ENCODE measurements at places on chromosomes 4 and X.

DNA sequence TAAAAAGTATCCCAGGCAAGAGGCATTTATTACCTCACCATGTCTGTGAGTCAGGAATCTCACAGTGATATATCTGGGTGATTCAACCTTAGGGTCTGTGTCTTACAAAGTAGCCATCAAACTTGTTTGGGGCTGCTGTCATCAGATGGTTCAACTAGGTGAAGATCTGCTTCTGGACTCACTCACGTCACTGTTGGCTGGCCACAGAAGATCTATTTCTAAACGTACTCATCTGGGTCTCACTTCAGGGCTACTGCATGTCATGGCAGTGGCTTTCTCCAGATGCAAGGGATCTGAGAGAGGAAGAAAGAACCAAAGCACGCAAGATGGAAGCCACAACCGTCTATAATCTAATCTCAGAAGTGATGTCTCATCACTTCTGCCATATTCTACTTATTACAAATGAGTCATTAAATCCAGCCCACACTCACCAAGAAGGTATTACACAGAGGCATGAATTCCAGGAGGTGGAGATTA lies 267.8 kb upstream of the ANKRD50 start:
- no peak for DNase-seq

DNA sequence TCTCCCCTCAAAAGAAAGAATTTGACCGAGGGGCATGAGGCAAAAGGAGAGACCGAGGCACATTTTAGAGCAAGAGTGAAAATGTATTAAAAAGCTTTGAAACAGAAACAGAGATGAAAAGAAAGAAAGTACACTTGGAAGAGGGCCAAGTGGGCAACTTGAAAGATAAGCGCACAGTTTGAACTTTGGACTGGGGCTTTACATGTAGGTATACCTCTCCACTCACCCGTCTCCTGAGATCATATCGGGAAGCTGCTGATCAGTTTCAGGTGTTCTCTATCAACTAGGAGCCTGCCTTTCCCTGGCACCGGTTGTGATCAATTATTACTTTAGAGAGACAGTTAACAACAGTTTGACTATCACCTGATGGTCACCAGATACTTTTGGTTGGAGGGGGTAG lies 2666.5 kb downstream of the ARAP2 start:
- DNase-seq: no peak

DNA sequence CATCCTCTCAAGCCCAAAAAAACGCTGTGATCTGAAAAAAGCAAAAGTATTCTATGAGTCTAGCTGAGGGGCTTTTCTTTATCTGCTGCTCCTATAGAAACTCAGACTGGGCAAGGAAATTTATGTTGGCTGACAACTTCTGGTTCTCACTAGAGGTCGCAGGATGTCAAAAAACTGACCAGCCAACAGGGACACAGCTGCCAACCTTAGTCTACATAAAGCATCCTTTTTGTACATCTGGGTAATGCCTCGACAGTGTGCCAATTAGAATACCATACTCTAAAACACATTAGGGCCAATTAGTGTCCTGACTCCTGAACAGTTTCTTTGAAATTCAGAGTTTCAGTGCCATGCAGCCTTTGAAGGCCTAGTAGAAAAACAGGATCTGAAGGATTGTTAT lies 8.8 kb upstream of the TLL1 start:
- DNase-seq: no peak

DNA sequence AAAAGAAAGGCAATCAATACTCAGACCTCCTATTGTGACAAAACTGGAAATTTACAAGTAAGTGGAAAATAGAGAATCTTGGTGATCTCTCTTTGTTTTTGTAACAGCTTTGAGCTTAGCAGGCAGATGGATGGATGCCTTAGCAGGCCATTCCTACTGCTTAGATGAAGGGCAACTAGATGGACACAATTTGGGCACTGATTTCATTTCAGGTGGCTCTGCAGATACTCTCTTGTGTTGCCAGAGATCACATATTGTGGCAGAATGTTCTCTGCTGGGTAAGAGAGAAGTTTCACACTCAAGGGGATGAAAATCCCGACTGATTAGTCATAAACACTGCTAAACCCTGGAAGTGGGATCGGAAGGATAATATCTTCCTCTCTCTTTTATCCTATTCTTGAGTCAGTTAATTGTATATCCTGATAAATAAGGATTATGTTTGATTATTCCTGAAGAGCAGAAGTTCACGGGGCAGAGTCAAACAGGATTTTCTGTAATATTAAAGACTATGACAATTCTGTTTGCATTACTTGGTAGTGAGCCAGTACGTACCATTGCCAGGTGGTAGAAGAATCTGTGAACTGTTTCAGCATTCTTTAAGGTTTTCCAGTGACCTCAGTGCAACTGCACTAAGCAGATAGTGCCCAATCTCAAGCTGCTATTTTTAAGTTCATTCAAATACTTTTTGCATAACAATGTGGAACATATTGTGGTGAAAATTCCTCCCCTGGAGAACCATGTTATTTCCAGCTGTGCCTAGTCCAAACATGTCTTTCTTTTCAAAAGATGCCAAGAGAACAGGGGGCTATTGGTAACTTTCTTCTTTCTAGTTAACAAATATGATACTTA lies 974.3 kb downstream of the FSTL5 start:
- DNase-seq: peak; percentile 14

DNA sequence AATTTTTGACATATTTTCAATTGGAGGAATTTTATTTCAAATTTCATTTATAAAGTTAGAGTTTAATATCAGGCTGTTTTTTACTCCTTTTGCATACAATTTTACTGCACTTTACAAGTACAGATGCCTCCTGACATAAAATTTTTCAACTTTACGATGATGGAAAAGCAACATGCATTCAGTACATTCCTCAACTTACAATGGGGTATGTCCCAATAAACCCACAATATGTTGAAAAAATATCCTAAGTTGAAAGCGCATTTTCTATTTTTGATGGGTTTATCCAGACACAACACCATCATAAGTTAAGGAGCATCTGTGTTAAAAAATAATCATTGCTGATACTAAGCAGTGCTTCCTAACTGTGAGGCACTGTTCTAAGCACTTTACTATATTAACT lies 4.3 kb downstream of the KLHL5 start:
- DNase-seq: no peak

GRCh38 chr4:17170131-17170530 lies 271.7 kb upstream of the LDB2 start:
- DNase-seq: no peak

DNA sequence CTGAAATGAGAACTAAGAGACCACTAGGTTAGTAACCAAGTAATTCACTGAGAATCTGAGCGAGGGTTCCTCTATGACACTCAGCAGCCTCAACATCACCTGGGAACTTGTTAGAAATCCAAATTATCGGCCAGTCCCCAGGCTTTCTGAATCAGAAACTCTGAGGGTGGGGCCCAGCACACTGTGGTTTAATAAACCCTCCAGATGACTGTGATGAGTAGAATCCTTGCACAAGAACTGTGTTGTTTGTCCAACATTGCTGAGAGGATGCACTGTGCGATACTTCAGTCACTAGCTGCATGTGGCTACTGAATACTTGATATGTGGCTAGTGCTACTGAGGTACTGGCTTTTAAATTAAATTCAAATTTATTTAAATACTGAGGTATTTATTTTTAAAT lies 243.9 kb downstream of the MAML3 start:
- DNase-seq: no peak

- DNase-seq: no peak
These were observed 1021.2 kb downstream of the PCDH7 start for GRCh38 chr4:31741326-31741725.

- DNase-seq: no peak
These were observed 45.4 kb downstream of the KIT start for GRCh38 chr4:54703182-54703581.

GRCh38 chr4:126130215-126130614 lies 815.5 kb downstream of the FAT4 start:
- DNase-seq: no peak

DNA sequence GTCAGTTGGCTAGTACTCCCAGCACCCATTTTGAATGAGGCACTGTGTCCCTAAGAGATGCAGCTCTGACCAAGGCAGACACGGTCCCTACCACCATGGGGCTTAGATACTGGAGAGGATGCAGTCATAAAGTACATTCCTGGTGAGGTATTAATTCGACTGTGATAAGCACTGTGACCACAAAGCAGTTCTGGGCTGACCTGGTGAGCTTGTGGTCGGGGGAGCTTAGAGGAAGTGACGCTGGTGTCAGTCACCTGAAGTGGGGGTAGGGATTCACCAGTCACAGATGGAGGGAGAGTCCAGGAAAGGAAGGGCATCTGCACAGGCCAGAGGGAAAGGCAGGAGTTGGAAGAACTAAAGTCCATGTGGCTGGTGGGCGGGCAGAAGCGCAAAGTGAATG lies 15.8 kb upstream of the CLTRN start:
- DNase-seq: no peak

DNA sequence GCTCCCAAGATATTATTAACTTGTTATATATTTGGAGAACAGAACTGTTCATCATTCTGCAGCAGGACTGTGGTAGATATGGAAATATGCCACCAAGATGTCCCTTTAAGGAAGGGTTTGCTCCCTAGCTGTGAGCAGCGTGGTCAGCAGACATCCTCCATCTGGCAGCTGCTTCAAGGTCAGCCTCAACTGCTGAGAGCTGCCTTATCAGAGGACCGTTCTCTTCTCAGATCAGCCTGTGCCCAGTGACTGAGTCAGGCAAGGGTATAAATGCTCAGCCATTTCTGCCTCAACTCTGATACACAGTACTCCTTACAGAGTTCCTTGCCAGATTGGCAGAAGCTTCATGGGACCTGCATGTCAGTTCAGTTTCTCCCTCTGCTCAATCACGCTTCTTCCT lies 63.4 kb upstream of the MAGEB2 start:
- no peak for DNase-seq

- DNase-seq: no peak
These were observed 1296.1 kb upstream of the PABPC4L start for GRCh38 chr4:135497563-135498152.

GRCh38 chr4:154692304-154692818 lies 51.4 kb upstream of the LRAT start:
- DNase-seq: no peak

- DNase-seq: no peak
These were observed 1.3 kb upstream of the NYX start for GRCh38 chrX:41445781-41446358.

GRCh38 chrX:69429339-69430015 lies 74.6 kb upstream of the NALF2 start:
- DNase-seq: no peak

GRCh38 chrX:15299941-15300851 lies 15.2 kb downstream of the ASB11 start:
- DNase-seq: peak; percentile 61

DNA sequence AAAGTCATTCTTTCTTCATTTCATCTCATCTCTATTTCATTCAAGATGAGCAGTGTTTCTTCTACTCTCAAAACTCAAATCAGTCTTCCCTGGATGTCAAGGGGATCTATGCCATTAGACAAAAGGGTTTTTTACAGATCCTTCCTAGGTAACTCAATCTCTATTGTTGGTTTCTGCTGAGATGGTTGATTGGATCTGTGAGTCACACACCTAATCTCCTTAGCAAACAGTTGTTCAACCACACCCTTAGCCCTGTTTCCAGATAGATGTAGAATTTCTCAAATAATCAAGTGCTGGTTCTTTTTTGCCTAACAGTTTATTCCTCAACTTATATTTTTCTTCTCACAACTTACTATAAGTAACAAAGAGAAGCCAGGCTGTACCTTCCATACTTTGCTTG lies 200.5 kb downstream of the KDR start:
- DNase-seq: no peak

GRCh38 chr4:122884499-122884898 lies 37.9 kb downstream of the NUDT6 start:
- no peak for DNase-seq

DNA sequence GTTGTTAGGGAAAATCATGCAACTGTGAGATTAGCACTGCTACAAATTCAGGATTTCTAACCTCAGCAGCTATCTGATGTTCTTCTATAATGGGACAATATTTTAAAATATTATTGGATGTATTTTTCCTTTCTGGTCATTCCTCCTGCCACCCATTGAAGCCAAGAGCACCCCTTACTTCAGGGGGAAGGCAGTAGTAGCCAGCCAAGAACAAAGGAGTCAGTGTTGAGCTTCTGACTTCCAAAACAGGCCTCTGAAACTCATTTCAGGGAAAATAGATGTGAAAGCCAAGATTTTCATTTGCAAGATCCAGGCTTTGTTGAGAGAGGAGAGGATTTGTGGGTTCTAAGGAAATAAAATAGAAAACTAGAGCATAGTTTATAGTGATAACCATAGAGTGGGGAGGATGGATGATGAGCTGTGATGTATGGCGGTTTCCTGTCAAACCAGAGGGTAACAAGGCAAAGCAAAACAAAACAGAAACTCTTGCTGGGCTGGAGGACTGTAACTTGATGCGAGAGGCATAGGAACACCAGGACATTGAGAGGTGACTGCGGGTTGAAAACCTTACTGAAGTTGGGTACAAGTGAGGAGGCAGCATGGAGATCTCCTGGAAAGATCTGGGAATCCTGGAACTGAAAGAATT lies 173.7 kb upstream of the LEF1 start:
- DNase-seq: peak; percentile 18

GRCh38 chr4:152342293-152342692 lies 193.6 kb downstream of the FBXW7 start:
- no peak for DNase-seq

DNA sequence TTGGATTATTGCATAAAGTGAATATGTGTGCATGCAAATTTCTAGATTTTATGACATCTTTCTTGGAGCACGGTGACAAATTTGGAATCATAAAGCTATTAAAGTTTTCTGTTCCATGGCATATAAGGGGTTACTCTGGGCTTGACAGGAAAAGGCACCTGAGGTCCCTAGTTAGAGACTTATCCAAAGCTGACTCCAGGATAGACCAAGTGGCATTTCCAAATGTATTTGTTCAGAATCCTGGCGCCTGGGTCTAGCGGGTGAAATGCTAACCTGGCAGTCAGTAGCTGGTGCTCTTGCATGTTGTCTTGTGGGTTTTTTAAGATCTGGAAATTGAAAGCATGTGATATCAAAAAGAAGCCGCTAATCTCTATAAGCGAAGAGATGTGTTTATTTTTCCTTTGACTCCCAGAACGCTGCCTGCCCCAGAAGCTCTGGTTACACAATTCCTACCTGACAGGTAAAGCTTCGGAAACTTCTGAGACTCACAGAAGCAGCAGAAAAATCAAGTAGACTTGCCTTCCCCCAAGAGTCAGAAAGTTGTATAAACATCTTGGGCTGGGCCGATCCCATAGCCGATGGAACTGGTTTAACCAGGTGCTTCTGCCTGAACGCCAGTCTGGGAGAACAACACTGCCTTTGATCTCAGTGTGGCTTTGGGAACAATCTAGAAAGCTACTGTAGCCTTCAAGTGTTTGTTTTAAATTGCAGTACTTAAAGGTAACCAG lies 12.9 kb upstream of the ZCCHC4 start:
- no peak for DNase-seq

- DNase-seq: peak; percentile 42
These were observed 205.9 kb downstream of the STIM2 start for GRCh38 chr4:27066591-27066990.

GRCh38 chrX:88325634-88326033 lies 421.4 kb upstream of the CPXCR1 start:
- DNase-seq: no peak

DNA sequence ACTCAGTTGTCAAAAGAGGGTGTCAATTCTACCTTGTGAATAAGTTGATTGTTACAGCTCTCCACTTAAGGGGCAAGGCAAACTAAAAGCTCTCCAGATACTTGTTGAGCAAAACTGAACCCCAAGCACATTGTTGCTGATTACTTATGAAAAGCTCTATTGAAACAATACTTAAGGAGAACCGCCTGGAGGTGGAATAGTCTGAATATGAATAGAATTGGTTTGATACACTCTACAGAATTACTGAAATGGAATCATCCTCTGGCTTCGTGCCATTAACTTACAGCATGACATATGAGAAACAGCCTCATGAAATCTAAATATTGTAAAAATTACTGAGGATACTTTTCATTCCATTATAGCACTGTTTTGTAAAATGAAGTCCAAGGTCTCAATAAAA lies 127.0 kb upstream of the SH3RF1 start:
- DNase-seq: no peak
